Activated T-helper 17 cell treated with anti-CD3 and anti-CD28 coated beads, Interleukin-2, amount 50 U/mL, for 72 hours (primary cell): ENCODE measurements at places on chromosomes 2 and 18. TPM values are rescaled to one million over a fixed set of nuclear protein-coding genes. Genes with fewer than 3 reads are reported as not detected.

Gene ING5
- 43.5 TPM for total RNA-seq

- H3K36me3 ChIP-seq = no peaks in the 10 kb centered on the region
- ATAC-seq = no peak
- H3K27ac ChIP-seq = no peak overlapping the region
- no peak overlapping the region for H3K4me3 ChIP-seq
- peaks cover 12% of the 10 kb centered on the region for H3K27me3 ChIP-seq
- H3K4me1 ChIP-seq = peaks cover 4% of the 10 kb centered on the region
These were observed 47.3 kb upstream of the PAPOLG start for GRCh38 chr2:60708630-60709320.

Gene CHN1
- total RNA-seq = 8.8 TPM

GRCh38 chr2:142981756-142982155 is 104.3 kb downstream of the KYNU start:
- peaks cover 5% of the 10 kb centered on the region for H3K27me3 ChIP-seq
- H3K4me3 ChIP-seq = no peak overlapping the region
- no peak overlapping the region for H3K27ac ChIP-seq
- no peaks in the 10 kb centered on the region for H3K36me3 ChIP-seq
- ATAC-seq = no peak

DNA sequence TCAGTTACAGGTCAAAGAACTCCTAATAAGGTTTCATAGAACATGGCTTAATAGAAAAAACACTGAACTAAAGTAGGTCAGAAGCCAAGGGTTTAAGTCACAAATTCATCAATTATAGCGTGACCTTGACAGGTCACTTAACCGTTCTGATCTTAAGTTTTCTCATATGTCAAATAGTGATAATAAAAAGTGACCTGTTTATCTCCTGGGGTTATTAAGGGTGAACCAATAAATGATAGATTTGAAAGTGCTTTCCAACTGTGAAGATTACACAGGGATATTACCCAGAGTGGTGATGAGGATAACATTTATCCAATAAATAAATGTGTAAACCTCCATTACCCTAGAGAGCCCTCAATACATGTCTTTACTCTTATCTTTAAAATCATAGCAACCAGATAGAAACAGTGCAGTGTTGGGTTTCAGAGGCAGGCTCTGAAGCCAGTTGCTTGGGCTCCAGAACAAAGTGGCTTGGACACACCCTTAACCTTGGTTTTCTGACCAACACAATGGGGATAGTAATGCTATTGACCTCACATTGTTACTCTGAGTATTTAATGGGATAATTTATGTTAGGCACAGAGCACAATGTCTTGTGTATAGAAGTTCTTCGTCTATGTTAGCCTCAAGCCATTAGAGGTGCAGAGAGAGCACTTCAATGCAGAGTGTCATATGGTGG is 48.6 kb downstream of the KLHL14 start:
- peaks cover 17% of the 10 kb centered on the region for H3K27me3 ChIP-seq
- no peak for ATAC-seq
- H3K4me1 ChIP-seq = peaks cover 6% of the 10 kb centered on the region

Gene MAP3K19
- not detected for total RNA-seq

DNA sequence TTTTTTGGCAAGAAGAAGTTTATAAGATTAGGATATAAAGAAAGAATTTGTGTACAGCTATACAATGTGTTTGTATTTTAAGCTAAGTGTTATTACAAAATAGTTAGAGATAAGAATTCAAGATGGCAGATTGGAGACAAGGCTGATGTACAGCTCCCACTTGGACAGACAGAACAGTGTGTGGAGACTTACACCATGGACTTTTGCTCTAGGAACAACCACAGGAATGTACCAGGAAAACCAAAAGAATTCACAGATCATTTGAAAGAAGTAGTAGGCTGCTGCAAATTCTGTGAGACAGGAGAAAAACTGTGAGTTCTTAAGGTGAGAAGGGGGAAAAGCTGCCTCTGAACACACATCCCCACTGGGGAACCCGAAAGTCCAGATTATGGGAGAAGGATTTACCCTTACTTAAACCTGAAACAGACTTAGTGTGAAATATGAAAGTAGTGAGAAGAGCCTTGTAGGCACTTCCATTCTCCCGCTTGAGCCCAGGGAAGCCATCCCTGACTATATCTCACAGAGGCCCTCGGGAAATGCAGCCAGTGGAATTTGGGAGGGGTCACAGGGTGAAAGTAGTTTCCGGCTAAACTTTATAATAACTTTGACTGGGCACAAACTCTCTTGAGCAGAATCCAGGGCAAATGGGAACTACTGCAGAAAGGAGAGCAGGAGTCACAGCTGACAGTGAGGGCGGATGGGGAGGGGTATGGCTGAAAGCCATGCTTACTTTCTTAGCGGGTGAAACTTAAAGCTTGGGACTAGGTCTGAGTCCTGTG is 11.6 kb upstream of the RPRD1A start:
- H3K4me3 ChIP-seq = no peak overlapping the region
- ATAC-seq = no peak
- no peaks in the 10 kb centered on the region for H3K4me1 ChIP-seq

Gene TXNDC2
- not detected for total RNA-seq

DNA sequence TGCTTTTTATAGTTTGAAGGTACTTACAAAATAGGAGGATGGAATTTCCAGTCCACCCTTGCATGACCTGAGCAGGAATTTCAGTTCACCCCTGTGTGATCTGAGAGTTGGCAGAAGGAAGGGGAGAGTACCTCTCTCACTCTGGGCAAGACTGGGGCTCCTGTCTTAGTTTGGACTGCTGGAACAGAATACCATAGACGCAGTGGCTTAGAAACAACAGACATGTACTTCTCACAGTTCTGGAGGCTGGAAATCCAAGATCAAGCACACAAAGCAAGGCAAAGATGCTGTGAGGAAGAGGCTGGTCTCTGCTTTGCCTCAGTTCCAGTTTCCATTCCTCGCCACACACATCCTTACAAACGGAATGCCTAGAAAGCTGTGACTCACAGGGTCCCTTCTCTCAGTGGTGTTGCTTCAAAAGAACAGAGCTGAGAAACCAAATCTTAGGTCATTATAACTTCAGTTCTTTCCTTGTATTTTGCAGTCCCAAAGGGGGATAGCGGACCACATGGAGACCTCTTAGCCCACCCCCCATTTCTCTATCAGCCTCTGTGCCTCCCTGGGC is 108.8 kb upstream of the HAAO start:
- H3K4me3 ChIP-seq = no peak overlapping the region
- peaks cover 4% of the 10 kb centered on the region for H3K27me3 ChIP-seq
- H3K4me1 ChIP-seq = no peaks in the 10 kb centered on the region
- peak; percentile 29 for ATAC-seq
- H3K27ac ChIP-seq = no peak overlapping the region
- H3K36me3 ChIP-seq = no peaks in the 10 kb centered on the region

Gene CFC1
- total RNA-seq = not detected

DNA sequence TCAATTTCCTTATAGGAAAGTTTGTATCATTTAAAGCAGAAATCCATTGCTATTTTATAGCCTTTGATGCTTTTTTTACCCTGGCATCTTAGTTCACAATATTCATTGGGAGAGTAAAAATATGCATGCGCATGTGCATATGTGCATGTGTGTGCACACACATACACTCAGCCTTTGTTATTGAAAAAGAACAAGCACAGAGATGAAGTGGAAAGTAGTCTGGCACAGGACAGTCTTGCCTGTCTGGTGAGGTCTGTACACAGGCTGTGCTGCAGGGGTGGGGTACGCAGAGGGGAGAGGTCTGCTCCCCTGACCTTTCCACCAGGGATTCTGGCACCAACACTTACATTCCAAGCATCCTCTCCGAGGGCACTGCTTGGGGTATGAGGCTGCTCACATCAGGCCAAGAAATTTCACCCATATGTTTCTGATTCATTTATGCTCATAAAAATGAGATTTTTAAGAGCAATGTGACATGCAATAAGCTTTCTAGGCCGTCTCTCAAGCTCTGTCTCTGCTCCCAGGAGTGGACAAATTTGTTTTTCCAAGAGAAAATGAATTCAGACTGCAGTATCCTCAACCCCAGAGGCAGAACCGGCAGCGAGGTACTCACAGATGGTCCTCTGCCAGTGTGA is 237.2 kb downstream of the INSIG2 start:
- H3K4me3 ChIP-seq = no peak overlapping the region
- no peak for ATAC-seq
- peaks cover 16% of the 10 kb centered on the region for H3K27me3 ChIP-seq
- H3K4me1 ChIP-seq = no peaks in the 10 kb centered on the region
- H3K36me3 ChIP-seq = no peaks in the 10 kb centered on the region

Gene SMIM21
- not detected for total RNA-seq

GRCh38 chr2:30772021-30772705 is 35.1 kb downstream of the CAPN13 start:
- H3K4me1 ChIP-seq = no peaks in the 10 kb centered on the region
- no peaks in the 10 kb centered on the region for H3K36me3 ChIP-seq
- peaks cover 33% of the 10 kb centered on the region for H3K27me3 ChIP-seq
- no peak for ATAC-seq

Gene L3MBTL4
- total RNA-seq = 0.19 TPM
